Umbilical cord (tissue), 2 donors: ENCODE measurements at places on chromosomes 12 and 14.

DNA sequence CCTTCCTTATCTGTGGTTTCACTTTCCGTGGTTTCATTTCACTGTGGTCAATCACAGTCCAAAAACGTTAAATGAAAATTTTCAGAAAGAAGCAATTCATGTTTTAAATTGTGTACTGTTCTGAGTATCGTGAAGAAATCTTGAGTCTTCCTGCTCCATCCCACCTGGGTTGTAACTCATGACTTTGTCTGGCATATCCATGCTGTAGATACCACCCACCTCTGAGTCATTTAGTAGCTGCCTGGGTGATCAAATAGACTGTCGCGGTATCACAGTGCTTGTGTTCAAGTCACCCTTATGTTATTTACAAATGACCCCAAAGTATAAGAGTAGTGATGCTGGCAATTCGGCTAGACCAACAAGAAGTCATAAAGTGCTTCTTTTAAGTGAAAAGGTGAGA lies 521.2 kb downstream of the AACS start:
- no peak for DNase-seq

GRCh38 chr14:100728962-100729361 lies 2.3 kb downstream of the DLK1 start:
- no peak for DNase-seq

DNA sequence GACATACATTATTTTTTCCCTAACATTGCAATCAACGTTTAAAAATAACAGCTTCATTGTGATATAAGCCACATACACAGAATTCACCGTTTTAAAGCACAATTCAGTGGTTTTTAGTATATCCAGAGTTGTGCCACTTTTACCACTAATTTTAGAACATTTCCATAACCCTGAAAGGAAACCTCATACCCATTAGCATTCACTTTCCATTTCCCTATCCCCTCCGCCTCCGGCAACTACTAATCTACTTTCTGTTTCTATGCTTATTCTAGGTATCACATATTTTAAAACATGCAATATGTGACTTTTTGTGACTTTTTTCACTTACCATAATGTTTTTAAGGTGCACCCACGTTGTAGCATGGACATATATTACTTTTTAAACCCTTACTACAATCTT lies 55.6 kb upstream of the ISM2 start:
- no peak for DNase-seq

DNA sequence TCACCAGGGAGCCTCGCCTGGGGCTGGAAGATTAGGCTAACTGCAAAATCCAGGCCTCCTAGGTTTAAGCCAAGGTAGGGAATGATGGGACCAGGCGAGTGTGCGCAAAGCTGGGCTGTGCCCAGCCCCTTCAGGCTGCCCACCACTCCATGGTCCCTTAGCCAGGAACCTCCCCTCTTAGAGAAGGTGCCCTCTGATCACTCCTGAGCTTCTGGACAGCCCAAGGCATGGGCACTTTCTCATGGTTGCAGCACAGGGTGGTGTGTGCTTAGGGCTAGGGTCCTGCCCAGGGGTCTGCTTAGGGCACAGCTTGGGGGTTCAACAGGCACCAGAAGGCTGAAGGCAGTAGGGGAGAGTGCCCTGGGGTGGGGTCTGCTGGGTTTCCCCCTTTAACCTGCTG lies 69.0 kb downstream of the PRIMA1 start:
- no peak for DNase-seq

DNA sequence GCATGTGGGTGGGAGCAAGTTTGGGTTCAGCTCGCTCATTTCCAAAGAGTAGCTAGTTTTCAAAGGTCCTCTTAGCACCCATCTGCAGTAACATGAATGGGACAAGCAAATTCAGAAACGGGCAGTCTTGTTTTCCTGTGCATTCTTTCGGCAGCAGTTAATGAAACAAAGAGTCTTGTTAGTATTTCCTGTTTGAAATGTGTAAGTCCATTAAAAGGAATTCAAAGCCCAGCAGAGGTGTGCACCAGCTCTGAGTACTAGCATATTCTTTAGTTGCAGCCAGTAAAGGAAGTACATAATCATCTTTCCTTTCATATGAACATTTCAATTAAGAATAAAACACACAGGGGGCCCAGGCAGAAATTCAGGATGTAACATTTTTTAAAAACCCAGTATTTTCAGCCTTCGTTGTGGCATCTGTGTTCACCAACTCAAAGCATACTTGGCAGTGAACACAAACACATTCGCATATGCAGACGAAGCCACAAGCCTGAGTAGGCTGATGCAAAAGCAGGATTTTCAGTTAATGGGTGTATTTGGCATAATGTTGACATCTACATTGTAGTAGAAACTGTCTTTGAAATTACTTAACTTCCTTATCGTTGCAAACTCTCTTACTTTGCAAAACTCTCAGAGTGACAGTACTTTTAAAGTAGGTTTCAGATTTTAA lies 570.0 kb upstream of the FLRT2 start:
- no peak for DNase-seq

GRCh38 chr12:121565076-121565475 lies 15.7 kb downstream of the KDM2B start:
- DNase-seq: no peak

GRCh38 chr14:90319634-90320541 lies 11.9 kb downstream of the NRDE2 start:
- DNase-seq: no peak

GRCh38 chr12:51661836-51662235 lies 70.8 kb downstream of the SCN8A start:
- DNase-seq: no peak

- DNase-seq: no peak
These were observed 416.3 kb upstream of the ATP2B1 start for GRCh38 chr12:90124914-90125313.

DNA sequence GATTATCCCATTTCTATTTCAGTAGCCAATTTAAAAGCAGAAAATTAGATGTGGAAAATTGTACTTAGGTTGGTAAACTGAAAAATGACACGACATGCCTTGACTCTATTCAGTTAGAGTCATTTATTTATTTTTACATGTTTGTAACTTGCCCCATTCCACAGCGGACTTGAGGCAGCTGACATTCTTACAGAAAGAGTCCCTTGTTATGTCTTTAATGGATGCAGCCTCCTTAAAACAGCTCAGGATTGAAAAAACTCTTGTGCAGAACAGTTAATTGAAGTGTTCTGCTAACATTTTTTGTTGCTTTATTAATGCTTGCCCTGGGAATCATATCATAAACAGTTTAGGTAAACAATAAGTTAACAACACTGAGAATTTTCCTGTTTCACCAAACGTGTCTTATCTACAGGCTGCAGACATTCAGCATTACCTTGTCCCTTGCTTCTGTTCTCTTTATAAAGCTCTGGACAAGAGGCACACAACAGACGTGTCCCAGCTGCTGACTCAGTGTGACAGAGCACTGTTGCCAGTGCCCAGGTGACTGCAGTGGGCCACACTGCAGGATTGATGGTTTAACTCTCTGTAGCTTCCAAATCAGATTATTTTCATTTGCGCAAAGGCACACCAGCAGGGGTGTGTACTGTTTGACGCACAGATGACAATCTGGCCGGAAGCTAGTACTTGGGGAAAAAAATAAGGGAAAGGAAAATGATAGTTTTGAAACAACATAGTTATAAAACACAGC lies 101.6 kb downstream of the PELI2 start:
- no peak for DNase-seq

GRCh38 chr14:63677891-63678379 lies 36.3 kb upstream of the WDR89 start:
- peak; percentile 54 for DNase-seq

GRCh38 chr14:99181241-99181640 lies 90.8 kb downstream of the BCL11B start:
- DNase-seq: no peak

DNA sequence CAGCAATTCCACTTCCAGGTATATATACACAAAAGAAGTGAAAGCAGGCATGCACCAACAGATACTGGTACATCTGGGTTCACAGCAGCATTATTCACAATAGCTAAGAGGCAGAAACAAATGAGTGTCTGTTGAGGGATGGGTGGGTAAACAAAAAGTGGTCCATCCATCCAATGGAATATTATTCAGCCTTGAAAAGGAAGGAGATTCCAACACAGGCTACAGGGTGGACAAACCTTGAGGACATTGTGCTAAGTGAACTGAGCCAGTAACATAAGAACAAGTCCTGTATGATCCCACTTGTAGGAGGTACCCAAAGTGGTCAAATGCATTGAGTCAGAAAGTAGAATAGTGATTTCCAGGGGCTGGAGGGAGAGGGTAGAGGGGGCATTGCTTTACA lies 27.6 kb upstream of the BEGAIN start:
- no peak for DNase-seq

DNA sequence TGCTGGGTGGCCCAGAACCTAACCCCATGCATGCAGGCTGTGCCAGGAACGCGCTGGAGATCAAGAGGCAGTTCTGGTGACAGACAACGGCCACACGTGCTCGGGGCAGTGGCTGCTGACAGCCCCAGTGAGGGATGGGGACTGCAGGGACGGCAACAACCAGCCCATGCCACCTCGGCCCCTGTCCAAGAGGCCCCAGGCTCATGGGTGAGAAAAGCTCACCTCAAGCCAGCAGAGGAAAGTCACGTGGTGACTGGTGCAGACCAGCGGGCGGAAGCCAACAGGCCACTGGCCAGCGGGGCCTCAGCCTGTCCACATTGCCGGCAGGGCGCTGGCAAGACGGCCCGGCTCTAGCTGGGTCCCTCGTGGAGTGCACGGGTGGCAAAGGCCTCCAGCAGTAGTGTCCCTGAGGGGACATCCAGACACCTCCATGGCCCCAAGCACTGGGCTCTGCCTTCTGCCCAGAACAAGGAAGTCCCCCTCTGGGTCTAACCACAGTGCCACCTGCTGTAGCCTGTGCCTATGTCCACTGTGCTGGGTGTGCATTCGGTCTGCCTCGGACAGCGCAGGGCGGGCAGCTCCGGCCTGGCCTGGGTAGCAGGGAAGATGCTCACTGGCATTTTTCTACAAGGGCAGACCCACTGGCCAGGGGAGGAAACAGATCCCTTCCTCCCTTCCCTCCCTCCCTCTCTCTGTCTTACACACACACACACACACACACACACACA lies 134.1 kb downstream of the NCOR2 start:
- DNase-seq: no peak

GRCh38 chr12:89576572-89577220 lies 50.8 kb upstream of the POC1B start:
- no peak for DNase-seq

GRCh38 chr12:46107591-46107990 lies 117.2 kb upstream of the SCAF11 start:
- no peak for DNase-seq

GRCh38 chr14:68956724-68957123 lies 22.4 kb downstream of the ACTN1 start:
- no peak for DNase-seq

DNA sequence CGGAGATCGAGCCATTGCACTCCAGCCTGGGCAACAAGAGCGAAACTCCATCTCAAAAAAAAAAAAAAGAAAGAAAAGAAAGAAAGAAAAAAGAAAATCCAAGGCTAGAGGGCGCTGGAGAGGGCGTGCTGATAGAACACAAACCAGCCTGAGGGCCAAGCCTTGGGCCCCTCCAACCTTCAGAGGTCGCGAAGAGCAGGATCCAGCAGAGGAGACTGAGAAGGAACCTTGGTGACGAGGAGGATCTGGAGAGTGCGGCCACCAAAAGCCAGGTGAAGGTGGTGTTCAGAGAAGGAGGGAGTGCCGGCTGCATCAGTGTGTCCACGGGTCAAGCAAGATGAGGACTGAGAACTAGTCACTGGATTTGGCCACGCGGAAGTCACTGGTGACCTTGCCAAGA lies 4.1 kb upstream of the DYNC1H1 start:
- no peak for DNase-seq

DNA sequence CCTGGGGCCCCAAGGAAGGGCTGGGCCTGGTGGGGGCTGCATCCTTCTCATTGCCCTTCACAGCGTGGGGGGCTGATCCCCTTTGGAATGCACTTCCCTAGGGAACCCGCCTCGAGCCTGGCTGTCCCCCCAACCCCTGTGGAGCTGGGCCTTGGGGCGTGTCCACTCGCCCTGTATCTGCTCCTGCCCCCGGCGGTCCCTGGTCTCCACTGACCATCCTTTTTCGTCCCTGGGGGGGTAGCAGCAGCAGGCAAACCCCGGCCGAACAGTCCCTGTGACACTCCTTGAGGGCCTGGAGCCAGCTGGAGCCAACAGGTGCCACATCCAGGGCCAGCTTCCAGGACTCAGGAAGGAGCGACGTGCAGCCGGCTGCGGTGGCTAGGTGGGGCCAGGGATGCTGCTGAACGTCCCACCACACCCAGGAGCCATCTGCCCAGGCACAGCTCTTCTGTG lies 9.4 kb upstream of the GPR132 start:
- no peak for DNase-seq

- DNase-seq: peak; percentile 41
These were observed 76.4 kb upstream of the RMST start for GRCh38 chr12:97386133-97386581.

DNA sequence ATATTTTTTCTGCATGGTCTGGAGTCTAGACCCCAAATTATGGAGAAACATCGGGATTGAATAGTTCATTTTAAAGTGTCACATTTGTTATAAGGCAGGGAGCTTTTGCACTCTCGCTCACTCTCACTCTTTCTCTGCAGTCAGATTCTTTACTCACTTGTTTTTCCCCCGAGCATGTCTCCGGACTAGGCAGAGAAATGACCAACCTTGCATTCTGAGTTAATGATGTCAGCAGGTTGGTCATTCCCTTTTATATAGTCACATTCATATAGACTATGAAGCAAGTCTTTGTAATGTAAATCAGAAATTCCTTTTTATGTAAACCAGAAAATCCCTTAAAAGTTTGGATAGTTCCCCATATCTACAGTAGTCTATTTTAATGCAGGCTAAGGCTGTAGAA lies 4.1 kb downstream of the C12orf75 start:
- DNase-seq: no peak

DNA sequence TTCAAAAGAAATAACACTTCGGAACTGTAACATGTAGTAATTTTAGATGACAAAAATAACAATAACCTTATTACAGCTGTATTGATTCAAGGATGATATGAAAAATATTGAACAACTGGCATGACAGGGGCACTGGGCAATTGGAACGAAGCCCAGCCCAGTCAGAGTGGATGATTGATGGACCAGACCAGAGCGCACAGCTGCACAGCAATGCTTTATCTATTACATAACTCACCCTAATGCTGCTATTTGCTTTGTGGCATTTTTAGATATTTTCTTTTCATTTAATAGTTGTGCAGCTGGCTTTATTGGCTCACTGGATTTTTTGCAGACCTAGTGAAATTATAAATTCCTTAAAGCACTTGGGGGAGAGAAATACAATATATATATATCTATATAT lies 26.9 kb upstream of the FERMT2 start:
- DNase-seq: peak; percentile 60

GRCh38 chr14:99281396-99281795 lies 9.4 kb upstream of the BCL11B start:
- DNase-seq: no peak
